Bronchial smooth muscle cell (primary cell): ENCODE measurements at places on chromosomes 1 and 21. TPM values are rescaled to one million over a fixed set of nuclear protein-coding genes. Genes with fewer than 3 reads are reported as not detected.

SPRR2F gene
- total RNA-seq = not detected in 2 replicates

RHCE gene
- 1.5 and 1.6 TPM in 2 replicates for total RNA-seq

ELAPOR1 gene
- total RNA-seq = 0.43 and 0.95 TPM in 2 replicates

ICOSLG gene
- total RNA-seq = 0.09 and 0.16 TPM in 2 replicates

ZBTB7B gene
- 8.5 and 9.1 TPM in 2 replicates for total RNA-seq

SLC6A9 gene
- total RNA-seq = 2.4 and 6.4 TPM in 2 replicates

TCHHL1 gene
- total RNA-seq = not detected in 2 replicates

RHOU gene
- 0.17 and 1.4 TPM in 2 replicates for total RNA-seq

PSMB4 gene
- total RNA-seq = 318 and 353 TPM in 2 replicates

CYYR1 gene
- not detected in 2 replicates for total RNA-seq

GUCA2A gene
- total RNA-seq = not detected in 2 replicates

SLC37A1 gene
- 1.9 and 2.8 TPM in 2 replicates for total RNA-seq

DNM3 gene
- 0.94 and 1.1 TPM in 2 replicates for total RNA-seq

RHBDL2 gene
- 0.60 and 0.79 TPM in 2 replicates for total RNA-seq

RBP7 gene
- not detected in 2 replicates for total RNA-seq

TEX38 gene
- not detected in 2 replicates for total RNA-seq

EPHB2 gene
- 37.2 and 42.3 TPM in 2 replicates for total RNA-seq

ZNF648 gene
- total RNA-seq = not detected in 2 replicates

GBP6 gene
- total RNA-seq = 0.17 TPM in 1 of 2 replicates, not detected in the other

SELENBP1 gene
- 111 and 123 TPM in 2 replicates for total RNA-seq

CFAP107 gene
- total RNA-seq = not detected in 2 replicates

DDAH1 gene
- total RNA-seq = 3.5 and 8.2 TPM in 2 replicates

PTGFR gene
- total RNA-seq = 15.5 and 23.6 TPM in 2 replicates

LIN9 gene
- total RNA-seq = 0.60 and 1.4 TPM in 2 replicates
